NCI-H774 (cell line): ENCODE measurements at places on chromosomes 16 and 17.

- no peak for DNase-seq
These were observed 14.6 kb downstream of the GNGT2 start for GRCh38 chr17:49195751-49196150.

DNA sequence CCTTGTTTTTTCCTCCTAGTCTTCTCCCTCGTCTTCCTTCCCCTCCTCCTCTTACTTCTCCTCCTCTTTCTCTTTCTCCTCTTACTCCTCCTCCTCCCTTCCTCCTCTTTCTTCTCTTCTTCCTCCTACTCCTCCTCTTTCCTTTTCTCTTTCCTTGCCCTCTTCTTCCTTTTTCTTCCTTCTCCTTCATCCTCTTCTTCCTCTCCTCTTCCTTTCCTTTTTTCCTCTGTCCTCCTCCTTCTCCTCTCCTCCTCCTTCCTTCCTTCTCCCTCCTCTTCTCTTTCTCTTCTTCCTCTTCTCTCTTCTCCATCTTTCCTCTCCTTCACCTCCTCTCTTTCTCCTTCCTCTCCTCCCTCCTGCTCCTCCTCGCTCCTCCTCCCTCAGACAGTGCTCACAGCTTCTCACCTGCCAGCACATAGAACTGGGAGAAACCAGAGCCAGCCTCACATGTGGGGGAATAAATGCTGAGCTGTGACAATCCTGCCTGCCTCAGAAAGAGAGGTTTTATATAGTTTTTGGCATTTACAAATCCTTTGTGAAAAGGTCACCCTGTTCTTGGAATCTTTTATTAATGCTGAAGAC, 84.3 kb upstream of the NLRP1 start:
- DNase-seq, result no peak

DNA sequence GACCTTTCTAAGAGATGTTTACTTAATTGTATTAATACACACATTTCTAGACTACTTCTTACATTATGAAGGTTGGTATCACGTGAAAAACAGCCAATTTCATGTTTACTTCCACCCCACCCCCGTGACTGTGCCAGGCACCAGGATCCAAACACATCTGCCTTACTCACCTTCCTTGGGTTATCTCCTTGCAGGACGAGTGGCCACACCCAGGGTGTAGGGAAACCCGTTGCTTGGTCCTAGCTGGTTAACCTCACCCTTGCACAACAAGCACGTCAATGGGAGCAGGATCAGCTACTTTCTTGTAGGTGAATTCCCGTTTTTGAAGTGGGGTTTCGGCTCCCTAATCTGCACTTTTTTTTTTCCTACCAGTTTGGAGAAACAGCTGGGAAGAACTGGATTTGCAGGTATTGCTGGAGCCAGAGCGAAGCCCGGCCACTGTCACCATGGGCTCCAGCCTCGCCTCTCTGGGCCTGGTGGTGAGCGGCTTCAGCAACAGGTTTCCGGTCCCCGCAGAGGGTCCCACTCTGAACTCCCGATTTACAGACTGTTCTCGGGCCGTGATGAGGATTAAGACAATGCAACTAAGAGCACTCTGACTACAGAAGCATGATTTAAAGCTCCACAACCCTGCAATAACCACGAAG, 2.1 kb upstream of the UBB start:
- no peak for DNase-seq

DNA sequence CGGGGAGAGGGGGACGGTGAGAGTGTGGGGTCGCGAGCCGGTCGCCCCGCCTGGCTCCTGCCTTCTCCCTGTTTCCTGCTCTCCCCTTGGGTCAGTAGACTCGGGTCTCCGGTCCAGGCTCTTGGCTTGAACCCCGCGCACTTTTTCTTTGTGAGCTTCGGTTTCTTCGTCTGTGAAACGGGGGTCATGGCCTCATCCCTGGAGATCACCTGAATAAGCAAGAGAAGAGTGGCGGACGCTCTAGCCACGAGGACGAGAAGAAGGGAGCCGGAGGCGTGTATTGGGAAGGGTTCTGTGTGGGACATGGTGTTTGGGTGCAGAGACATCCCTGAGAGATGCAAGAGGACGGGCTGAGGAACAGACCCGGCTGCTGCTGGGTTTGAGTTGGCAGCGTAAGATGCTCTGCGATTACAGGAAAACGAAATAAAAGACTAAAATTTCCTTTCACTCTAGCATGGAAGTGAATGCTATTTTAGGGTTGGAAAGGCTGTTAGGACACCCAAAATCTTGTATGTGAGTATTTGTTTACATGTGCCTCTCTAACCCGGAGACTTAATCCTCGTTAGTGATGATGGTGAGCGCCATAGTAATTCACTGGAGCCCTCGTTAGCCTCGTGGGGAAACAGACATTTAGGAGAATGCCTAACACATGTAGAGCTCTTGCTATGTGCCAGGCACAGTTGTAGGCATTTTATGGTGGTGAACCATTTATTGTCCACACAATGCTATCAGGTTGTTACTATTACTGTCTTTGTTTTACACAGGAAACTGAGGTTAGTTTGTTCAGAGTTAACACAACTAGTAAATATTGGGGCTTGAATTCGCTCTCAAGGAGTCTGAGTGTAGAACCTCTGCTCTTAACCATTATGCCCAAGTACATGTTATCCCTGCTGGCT, 646 bp downstream of the KIF22 start:
- no peak for DNase-seq

DNA sequence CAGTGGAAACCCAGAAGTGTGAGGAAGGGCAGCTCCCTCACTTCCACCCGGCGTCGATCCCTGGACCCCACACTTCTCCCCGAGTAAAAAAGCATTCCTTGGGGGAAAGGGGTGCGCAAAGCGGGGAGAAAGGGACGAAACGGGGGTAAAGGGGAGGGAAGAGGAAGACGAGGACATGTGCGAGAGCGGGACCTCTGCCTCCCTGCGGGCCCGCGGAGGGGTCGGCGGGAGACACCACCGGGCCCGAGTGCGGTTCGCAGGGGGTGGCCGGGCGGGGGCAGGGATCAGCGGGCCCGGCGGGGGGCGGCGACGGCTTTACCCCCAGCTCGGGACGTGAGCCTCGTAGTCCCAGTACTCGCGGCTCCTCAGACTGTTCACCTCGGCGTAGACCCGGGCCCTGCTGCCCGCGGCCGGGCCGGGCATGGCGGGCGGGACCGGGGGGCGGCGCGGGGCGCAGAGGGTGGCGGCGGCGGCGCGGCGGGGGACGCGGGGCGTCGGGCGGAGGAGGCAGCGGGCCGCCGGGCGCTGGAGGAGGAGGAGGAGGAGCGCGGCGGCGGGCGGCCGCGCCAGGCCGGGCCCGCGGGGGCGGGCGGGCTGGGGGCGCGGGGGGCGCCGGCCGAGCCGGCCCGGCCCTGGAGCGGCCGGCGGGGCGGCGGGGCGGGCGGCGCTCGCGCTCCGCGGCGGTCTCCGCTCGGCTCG, 443 bp downstream of the CSNK2A2 start:
- DNase-seq, result no peak

GRCh38 chr16:64440005-64440404, 681.9 kb downstream of the CDH11 start:
- DNase-seq, result no peak

DNA sequence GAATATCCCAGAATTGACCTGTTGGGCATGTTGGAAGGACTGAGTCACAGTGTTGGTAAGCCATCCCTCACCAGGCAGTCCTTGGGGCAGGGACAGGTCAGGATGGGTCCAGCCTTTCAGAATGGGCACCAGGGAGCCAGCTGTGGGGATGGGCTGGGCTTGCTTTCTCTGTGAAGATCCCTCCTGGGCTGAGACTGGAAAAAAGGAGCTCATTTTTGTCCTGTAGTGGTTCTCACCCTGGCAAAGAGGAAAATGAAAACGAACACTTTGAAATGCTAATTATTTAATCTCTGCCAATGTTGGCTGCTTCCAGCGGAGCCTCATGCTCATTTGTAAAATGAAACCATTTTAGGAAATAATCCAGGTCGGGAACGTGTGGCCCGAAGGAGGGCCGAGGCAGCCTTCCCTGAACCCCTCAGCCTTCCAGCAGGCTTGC, 237.5 kb upstream of the SALL1 start:
- no peak for DNase-seq

DNA sequence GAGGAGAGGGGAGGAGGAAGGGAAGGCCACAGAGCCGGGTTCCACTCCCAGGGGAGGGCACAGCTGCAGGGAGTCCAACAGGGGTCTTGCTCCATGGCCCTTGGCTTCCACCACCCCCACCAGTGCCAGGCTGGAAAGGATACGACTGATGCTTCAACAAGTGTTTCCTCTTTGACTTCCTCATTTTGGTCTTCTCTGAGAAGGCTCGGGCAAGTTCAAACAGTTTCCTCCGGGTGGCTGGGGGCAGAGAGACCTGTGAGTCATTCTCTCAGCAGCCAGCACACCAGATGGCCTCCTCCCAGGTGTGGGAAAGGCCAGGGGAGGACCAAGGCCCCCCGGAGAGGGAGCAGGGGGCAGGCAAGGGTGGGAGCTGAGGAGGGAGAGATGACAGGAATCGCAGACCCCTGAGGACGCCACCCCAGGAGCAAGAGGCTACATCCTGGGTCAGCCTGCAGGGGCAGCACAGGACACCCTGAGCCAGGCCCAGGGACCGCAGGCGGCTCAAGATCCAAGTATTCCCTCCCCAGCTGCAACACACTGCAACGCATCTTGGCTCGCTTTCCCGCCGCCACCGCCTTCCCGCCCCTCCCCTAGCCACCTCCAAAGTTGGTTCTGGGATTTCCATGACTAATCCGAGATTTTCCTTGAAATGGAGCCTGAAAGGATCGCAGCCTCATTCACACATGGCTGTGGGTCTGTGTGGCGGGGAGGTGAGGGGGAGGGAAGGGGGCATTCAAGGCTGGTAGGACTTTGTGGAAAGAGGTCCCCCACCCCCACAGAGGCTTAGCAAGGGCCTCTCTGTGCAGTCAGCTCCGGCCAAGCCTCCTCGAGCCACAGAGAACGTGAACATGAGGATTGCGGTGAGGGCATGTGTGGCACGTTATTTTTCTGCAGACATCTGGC, 18.4 kb upstream of the MRPS23 start:
- DNase-seq, result no peak

DNA sequence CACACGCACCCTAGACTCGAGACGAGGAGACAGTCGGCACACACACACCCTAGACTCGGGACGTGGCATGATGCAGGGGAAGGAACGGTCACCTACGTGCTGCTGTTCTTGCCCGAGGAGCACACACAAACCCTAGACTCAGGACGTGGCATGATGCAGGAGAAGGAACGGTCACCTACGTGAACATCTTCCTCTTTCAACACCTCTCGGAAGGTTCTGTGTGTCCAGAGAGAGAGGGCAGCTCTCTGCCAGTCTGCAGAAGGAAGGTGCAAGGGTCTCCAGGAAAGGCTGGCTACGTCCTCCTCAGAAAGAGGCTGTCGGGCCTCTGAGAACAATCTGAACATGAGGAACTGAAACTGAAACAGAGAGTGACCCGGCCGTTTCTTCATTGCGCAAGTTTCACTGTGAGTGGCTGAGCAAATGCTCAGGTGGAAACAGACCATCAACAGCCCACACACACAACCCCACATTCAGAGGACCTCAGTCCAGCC, 43.4 kb downstream of the ZNF276 start:
- DNase-seq, result no peak

- DNase-seq, result no peak
These were observed 877.4 kb upstream of the GOT2 start for GRCh38 chr16:59611556-59611955.

GRCh38 chr17:6147042-6147441, 76.9 kb downstream of the WSCD1 start:
- no peak for DNase-seq

- no peak for DNase-seq
These were observed 7.2 kb upstream of the XAF1 start for GRCh38 chr17:6748617-6749016.

GRCh38 chr16:88325976-88326375, 56.8 kb upstream of the ZNF469 start:
- no peak for DNase-seq

- DNase-seq, result no peak
These were observed 18.9 kb upstream of the RAP1GAP2 start for GRCh38 chr17:2777242-2777867.

DNA sequence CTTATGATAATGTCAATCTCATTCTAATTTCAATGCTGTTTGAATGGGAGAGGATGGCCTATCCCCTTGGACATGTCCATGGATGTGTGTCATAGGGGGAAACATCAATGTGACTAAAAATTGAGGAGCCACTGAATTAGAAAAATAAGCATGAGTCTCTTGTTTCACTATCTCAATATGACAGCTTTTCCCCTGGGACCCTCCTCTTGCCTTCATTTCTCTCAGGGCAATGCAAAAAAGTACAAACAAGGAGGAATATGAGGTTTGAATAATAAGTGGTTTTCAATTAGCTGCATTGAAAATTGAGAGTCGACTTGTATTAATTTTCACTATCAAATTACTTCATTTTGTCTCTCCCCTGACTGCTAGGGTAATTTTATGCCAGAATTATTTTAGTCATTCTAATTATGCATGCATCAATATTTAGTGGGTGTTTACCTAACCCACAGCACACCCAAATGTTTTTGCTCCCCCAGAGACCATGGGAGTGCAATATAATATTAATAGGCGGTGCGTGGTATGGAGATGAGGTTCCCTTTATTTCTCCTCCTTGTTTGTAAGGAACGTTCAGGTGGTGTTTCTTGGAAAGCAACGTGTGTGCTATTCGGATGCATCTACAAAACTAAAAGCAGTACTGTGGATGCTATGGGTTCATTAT, 6.8 kb upstream of the SDR42E1 start:
- no peak for DNase-seq

DNA sequence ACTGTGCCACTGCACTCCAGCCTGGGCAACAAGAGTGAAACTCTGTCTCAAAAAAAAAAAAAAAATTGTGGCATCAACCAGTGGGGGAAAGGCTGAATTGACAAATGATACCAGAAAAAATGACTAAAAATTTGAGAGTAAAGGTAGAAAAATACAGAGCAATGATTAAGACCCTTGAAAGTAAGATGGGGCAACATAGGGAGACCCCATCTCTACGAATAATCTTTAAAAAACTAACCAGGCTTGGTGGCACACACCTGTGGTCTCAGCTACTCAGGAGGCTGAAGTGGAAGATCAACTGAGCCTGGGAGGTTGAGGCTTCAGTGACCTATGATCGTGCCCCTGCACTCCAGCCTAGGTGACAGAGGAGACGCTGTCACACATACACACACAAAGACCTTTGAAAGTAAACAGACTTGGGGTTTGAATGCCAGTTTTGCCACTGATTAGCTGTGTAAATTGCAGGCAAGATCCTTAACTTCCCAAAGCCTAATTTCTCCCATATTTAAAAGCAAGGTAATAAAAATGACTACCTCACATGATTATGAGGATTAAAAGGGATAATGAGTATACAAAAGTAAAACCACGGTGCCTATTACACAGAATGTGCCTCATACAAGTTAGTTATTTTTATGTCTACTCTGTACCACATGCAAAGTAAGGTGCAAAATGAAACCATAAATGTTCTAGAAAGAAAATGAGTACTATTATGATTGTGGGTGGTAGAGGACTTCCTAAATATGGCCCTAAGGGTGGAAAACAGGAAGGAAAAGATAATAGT, 21.7 kb upstream of the PAFAH1B1 start:
- no peak for DNase-seq

- no peak for DNase-seq
These were observed 8.9 kb downstream of the ALOX15 start for GRCh38 chr17:4632581-4632920.

- DNase-seq, result no peak
These were observed 25.7 kb downstream of the CLEC16A start for GRCh38 chr16:10970065-10970464.
